ENCODE measurements at places on chromosomes 2 and 18.

DNA sequence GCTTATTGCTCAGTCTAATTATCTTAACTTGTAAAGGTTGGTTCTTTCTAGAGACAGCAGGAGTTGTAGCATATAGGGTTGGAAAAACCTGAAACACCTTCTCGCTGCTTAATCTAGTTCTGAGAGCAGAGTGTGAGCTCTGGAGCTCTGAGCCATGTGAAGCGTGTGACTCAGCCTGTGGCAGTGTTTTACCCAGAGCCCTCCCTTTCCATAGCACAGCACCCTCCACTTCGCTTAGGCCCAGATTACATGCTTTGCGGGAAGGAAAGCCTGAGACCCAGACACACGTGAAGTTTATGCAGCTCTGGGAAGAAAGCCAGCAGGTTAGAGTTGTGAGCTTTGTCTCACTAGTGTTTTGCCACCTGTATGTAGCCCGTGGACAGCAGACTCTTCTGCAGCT is 74.5 kb downstream of the INPP4A start:
- no peak for DNase-seq

- no peak for DNase-seq
Measured at GRCh38 chr2:134502104-134502503, 216.7 kb downstream of the TMEM163 start.

DNA sequence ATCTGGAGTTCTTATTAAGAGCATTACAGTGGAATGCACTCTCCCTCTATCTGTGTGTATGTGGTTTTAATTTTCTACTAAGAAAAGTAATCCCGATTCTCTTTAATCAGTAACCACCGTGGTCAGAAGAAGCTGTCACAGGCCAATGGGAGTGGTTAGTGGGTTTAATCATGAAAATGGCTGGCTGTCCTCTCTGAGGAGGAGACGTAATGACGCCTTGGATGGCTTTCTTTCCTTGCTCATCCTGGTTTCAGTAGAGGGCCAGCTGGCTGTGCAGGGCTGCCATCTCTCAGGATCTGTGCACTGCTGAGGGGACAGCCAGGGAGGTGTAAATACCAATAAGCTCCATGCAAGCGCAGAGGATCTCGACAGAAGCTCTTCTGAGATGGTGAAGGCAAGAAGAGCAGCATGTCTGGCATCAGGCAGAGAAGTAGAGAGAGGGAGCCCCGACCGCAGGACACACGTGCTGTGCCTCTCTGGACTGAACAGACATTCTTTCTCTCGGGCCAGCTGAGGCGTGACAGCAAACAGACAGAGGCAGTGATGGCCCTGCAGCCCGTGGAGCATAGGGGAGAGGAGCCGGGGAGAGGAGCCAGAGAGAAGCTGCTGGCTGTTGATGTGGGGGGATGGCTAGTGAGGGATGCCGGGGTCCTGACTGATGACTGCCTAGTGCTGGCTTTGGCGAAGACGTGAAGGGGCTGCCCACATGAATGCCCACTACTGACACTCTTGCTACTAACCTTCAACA is 65.1 kb upstream of the DAPL1 start:
- DNase-seq: no peak

DNA sequence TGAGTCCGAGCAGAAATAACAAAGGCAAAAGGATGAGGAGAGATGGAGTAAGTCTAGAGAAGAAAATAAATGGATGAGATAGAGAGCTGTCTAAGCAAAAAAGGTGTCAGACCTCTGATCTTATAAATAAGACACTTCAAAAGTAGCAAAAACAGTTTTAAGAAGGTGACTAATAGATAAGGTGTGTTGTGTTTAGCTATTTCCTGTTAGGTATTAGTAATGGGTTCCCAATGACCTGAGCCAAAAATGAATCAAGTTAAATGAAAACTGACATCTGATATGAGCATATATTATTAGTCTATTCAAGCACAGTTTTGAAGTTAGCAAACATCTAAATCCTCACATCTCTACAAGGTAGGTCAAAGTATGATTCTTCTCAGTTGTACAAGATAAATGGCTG is 10.6 kb downstream of the SUPT7L start:
- no peak for DNase-seq

DNA sequence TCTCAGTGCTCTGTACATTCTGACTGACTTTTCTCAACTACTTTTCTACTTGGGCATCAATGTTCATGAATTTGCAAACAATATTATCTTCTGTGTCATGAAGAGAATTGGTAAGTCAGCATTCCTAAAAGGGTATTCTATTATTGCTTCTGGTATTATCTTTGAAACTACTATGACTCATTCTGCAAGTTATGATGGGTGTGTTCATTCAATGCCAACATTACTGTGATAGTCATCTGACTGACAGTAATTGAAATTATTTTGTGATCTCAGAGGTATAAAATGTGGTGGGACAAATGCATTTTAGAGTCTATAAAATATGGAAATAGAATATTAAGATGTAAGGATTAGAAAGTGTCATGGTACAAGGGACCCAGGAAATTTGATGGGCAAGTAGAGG is 736.0 kb upstream of the CELF4 start:
- DNase-seq: no peak
